ENCODE measurements at places on chromosomes 4 and X. TPM values are rescaled to one million over a fixed set of nuclear protein-coding genes. Genes with fewer than 3 reads are reported as not detected.
A peak's percentile ranks its signal among the peaks of the same experiment; 100 is the strongest.

The PSAPL1 gene
- total RNA-seq, result 0.26 TPM

The ASB11 gene
- total RNA-seq, result not detected

The ZXDB gene
- 11.1 TPM for total RNA-seq

The USP17L25 gene
- total RNA-seq, result not detected

The AWAT2 gene
- total RNA-seq, result not detected

DNA sequence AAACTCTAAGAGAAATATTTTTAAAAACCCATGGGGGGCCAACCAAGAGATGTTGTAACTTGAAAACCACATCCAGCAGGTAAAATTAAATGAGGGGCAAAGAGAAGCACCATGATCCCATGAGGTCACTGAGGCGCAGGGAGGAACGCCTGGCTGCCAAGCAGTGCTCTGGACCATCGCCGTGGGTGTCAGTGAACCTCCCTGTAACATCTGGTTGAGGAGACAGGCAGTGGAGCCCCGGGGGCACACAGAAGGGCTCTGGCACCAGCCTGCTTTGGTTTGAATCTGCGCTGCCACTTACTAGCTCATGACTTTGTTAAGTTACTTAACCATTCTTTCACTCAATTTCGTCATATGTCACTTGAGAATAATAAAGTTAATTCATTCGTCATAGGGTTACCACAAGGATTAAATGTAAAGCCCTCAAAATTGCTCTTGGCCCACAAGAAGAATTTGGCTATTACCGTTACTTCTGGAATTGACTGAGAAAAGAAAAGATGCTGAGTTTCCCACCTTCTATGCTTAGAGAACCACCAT, 41.6 kb upstream of the SLC25A4 start:
- no peak for DNase-seq

The IBSP gene
- not detected for total RNA-seq

- DNase-seq, result peak; percentile 35
Observed at GRCh38 chrX:32530802-32531403, 680.4 kb downstream of the DMD start.

GRCh38 chr4:41512136-41512535, 25.8 kb upstream of the LIMCH1 start:
- DNase-seq, result no peak

- no peak for DNase-seq
Observed at GRCh38 chr4:166903408-166903807, 330.9 kb downstream of the SPOCK3 start.

The NPNT gene
- total RNA-seq, result 5.0 TPM

The P2RY8 gene
- total RNA-seq, result not detected

DNA sequence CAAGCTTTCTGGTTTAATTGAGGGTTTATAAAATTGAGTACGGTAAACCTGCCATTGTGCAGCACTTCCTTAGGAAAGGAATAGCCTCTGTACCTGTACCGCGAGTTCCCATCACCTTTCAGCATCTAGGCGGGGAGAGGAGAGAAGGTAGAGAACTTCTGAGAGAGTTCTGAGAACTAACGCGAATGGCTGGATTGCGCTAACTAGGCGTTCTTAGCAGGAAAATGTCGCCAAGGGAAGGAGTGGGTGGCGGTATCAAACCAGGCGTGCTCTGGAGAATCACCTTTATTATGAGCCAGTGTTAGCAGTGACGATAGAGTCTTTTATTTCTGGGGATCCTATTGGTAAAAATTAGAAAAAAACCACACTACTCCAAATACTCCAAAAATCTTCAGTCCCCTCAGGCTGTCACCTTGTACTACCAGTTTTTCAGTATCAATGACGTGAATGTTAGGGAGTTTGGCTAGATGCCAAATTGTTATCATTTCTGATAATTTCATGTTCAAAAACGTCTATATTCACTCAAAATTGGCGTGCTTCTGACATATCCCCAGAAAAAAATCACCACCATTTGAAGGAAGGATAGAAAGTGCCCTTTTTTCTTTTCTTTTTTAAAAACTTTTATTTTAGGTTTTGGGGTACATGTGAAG, 1.4 kb downstream of the UGT8 start:
- no peak for DNase-seq

DNA sequence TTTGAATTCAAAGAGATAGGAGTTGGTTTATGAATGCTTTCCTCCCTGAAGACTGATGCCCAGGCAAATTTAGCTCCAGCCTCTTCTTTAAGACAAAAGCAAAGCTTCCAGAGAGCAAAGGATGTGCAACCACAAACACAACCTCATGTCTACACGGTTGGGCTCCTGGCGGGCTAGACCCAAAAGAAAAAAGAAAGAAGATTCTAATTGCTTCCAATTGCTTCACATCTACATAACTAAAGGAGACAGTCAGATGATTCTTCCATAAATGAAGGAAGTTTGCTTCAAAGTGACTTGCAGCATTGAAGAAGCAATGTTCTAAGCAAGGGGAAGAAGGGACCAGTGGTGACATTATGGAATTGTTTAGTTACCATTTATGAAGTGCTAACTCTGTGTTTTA, 1603.0 kb upstream of the TENM3 start:
- no peak for DNase-seq

- DNase-seq, result peak; percentile 10
Observed at GRCh38 chrX:55758033-55758432, 40.5 kb downstream of the RRAGB start.
